ENCODE measurements at places on chromosomes 7 and 10. TPM values are rescaled to one million over a fixed set of nuclear protein-coding genes. Genes with fewer than 3 reads are reported as not detected.

The AGAP5 gene
- 9.6 TPM for total RNA-seq

The CYP3A5 gene
- 2.3 TPM for total RNA-seq

The GIMAP6 gene
- 4.5 TPM for total RNA-seq

The TMEM72 gene
- 0.27 TPM for total RNA-seq

The ALOX5 gene
- 2.0 TPM for total RNA-seq

The MPP7 gene
- 5.6 TPM for total RNA-seq

The GIMAP1 gene
- total RNA-seq: 0.82 TPM

The FOXI2 gene
- not detected for total RNA-seq

The OR9A2 gene
- 2.6 TPM for total RNA-seq

The HECW1 gene
- 62.1 TPM for total RNA-seq

The CADPS2 gene
- total RNA-seq: 83.7 TPM

The OR6B1 gene
- total RNA-seq: not detected

The IQUB gene
- total RNA-seq: 8.2 TPM

The PRPS1L1 gene
- not detected for total RNA-seq

The SORBS1 gene
- 114 TPM for total RNA-seq

All from cerebellum (tissue), 4 donors.